ENCODE measurements at places on chromosomes 13 and 19.

DNA sequence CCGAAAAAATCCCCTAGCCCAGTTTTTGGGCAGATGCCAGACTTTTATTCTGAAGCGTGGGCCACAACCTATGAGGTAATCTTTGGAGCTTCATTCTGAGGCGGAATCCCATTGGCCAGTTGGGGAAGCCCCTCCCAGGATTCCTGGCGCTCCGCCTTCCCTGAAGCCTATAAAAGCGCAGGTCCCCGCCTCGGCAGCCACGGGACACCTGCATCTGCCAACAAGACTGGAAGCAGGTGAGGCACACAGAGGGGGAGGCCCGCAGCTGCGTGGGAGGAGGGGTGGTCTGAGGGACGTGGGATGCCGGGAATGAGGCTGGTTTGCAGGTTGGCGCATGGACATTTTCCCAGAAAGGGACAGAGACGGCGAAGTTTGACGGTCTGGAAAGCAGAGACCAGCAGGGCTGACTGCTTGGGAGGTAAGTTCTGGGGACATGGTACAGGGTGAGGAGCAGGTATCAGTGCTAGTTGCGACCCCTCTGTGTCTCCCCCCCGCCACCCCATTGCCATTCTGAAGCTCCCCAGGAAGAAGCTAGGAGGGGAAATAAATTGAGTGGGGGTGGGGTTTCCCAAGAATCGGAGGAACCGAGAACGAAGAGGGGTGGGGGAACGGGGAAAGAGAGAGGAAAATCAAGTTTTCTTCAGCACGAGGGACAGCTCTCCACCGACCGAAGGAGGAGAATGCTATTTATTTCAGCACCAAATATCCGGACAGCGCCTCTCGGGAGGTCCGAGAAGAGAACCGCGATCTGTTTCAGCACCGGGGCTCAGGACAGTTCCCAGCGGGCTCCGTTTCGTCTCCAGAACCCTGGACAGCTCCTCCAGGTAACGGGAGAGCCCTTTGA lies 22.4 kb upstream of the FEM1A start:
- peak; percentile 70 for DNase-seq

DNA sequence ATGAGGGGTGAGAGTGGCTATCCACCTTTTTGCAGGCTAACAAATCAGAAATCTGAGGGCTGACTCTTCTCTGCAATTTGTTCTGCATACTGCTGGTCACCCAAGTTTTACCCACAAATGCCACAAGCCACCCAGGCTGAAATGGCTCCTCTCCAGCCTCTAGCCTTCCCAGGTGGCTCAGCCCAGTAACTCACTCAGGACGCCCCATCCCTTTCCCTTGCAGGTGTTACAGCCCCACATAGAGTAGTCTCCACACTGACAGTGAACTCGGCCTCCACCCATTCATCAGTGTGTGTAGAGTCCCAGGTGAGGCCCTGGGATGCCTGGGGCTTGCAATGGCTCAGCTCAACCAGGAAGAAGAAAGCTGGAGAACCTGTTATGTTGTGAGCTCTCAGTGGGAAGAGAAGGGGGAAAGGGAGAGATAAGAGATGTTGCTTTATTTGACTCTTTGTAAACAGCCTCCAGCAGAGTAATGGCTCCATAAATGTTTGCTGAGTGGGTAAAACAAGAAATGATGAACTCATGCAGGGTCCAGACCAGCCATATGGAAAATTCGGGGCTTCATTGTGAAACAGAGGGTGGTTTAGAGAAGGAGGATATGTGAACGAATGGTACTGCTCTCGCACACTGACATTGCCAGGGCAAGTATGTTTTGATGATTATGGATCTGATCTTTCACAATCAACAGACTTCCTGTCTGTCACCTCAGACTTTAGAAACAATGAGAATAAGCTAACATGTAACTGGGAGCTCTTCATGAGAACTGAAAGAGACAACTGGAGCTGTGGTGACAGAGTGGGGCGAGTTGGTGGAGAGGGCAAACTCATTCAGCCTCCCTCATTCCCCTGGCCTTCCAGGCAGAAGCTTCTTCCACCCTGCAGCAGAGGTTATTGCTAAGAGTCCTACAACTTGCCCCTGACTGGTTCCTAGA lies 74.2 kb upstream of the RFC3 start:
- no peak for DNase-seq

DNA sequence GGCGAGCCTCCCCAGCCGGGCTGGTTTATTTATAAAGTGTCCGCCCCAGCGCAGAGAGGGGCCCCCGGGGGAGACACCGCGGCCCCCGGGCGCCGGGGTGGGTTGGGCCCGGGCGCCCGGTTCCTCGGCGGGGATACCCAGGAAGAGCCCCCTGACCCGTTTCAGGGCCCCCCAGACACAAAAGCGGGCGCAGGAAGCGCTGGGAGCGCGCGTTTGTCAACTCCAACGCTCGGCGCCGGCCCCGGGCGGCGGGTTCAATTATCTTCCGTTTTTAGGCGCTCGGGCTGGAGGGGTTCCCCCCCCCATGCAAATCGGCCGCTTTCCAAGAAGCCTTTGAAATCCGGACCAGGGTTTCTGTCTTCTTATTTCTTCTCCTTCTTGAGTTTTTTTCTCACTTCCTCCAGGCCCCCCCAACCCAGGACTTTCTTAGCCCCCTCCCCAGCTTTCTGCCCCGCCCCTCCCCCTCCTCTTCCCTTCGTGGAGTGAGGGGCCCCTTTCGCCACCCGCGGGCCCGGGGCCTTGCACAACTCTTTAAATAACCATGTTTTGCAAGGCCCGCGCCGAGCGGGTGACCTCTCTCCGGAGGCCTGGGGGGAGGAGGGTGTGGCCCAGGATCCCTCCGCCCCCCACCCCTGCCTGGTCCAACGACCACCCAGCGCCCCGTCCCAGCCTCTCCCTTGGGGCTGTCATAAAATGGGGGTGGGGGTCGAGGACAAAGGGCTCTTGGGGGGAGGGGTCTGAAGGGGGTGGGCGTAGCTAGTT lies 935 bp downstream of the ARID3A start:
- peak; percentile 62 for DNase-seq

DNA sequence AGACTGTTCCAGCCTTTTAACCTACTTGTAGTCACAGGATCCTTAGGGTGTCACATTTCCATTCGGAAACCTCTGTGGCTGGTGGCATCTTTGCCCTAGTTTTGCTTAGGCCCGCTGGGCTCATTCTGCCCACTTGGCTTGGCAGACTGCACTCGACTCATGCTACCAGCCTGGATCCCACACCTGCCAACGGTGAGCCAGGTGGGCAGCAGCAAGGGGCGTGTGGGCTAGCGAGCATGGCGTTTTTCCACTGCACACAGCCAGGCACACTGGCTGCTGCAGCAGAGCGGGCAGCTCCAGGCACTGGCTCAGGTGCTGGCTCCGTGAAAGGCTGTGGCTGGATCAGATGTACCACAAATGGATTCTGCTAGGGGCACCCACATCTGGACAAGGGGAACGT lies 838.2 kb downstream of the SLITRK6 start:
- no peak for DNase-seq

- no peak for DNase-seq
Observed at GRCh38 chr13:27919659-27919933, 204 bp upstream of the PDX1 start.

DNA sequence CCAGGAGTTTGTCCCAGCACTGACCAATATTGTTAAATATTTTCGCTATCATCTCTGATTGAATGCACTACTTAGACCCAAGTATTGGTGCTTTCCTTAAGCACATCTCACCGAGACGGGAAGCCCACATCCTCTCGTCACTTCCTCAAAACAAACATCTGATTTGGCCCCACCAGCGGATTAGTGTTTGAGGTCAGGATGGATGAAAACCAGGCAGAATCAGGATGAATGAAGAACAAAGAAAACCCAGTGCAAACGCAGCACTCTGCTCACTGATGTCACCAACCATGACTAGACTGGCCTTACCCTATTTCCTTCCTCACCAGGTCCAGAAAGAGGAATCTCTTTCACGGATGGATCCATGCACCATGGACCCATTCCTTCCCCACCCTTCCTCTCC lies 6.0 kb downstream of the PLAUR start:
- DNase-seq, result no peak

- DNase-seq, result no peak
Observed at GRCh38 chr19:47390533-47391488, 28.5 kb downstream of the MEIS3 start.

DNA sequence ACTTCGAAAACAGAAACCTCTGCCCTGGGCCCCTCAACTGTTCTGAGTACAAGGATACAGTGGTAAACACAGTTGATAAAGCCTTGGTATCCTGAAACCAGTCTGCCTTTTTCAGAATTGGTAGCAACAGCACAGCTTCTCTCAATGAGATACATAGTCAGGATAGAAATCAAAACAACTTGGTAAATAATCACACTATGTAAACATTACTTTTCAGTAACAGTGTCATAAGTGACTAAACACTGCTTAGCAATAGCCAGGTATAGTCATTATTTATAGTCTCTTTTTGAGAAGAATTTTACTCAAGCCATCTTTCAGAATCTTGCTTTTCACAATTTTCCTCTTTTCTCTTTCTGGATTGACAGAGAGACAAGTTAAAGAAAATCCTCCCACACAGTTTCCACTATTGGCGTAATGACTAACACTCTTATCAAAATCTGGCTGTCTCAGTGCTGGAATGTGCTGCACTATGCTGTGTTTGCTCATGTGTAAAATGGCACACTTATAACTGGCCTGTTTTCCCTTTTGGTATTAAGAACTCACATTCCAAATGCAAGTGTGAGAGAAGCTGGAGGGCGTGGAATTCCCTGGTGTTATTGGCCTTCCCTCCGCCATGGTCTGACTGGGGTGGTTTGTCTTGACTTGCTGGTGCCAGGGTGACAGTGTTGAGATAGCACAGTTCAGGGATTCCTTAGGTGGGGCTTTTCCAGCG lies 368.8 kb downstream of the TDRD3 start:
- no peak for DNase-seq

GRCh38 chr19:6269101-6269886 lies 10.5 kb downstream of the MLLT1 start:
- DNase-seq, result no peak

- no peak for DNase-seq
Observed at GRCh38 chr13:98405690-98406344, 171.1 kb downstream of the STK24 start.

GRCh38 chr13:75587679-75588078 lies 38.1 kb downstream of the UCHL3 start:
- DNase-seq, result no peak

GRCh38 chr13:77729502-77730221 lies 32.2 kb downstream of the SLAIN1 start:
- DNase-seq, result no peak

DNA sequence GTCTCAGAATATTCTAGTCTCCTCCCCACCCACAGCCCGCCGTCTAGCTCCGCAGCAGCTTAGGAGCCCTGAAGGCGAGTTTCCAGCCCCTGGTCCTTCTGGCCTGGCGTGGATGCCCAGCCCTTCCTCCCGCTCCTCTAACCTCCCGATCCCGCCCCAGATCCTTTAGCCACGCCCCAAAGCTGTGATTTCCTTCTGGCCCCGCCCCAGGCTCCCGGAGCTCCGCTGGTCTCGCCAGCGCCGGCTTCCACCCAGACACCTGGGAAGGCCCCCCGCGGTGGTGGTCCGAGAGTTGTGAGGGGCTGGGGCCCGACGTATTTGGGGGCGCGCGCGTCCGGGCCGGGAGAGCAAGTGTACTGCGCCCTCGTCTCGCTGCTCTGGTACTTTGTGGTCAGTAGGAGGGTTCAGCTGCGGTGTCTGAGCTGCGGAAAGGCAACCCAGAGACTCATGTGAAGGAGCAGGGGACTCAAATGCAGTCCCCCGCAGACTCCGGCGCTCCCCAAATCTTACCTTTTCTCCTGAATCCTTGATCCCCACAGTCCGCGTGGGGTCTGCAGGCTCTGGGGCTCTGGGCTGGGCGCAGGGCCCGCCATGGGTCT lies at the start of gene CGB7:
Gene CGB7 (minus strand): TSS at position 114 of the 599 bp plus-strand sequence. CDS start 2,374 bp downstream, outside the sequence.
- DNase-seq, result peak; percentile 82

DNA sequence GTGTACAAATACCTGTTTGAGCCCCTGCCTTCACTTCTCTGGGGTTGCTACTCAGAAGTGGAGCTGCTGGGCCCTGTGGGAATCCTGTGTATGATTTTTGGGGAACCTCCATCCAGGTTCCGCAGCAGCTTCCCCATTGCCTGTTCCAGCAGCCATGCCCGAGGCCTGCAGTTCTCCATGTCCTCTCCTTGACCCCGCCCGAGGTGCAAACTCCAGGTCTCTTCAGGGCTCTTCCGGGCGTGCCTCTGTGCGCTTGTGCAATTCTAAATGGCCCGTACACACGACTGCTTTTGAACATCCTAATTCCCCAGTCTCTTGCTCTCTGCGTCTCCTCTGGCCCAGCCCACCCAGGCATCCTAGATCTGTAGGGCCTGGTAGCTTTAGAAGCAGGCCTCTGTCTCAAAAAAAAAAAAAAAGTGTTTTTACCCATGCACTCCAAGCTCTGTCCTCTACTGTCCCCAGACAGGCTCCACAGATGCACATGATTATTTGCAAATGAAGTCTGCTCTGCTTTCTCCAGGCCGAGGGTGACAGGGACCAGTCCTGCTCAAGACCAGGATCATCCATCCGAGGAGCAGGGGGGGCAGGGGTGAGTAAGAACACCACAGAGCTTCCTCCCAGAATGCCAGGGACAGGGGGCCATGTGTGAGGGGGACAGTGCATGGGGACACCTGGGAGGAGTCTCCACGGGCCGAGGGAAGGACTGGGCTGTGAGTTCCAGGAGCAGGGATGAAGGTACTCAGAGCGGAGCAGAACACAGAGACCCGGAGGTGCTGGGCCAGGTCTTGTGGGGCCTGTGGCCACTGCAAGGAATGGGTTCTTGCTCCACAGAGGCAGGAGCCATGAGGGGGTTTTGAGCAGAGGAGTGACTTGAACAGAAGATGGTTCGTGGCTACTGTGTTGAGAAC lies 51.7 kb downstream of the SLC7A9 start:
- DNase-seq, result no peak

- DNase-seq, result no peak
Observed at GRCh38 chr19:37738371-37738770, 18.8 kb upstream of the ZNF607 start.

GRCh38 chr13:30025351-30025750 lies 174.9 kb upstream of the UBL3 start:
- DNase-seq, result no peak

- peak; percentile 18 for DNase-seq
Observed at GRCh38 chr19:5580161-5580571, 12.4 kb upstream of the TINCR start.

DNA sequence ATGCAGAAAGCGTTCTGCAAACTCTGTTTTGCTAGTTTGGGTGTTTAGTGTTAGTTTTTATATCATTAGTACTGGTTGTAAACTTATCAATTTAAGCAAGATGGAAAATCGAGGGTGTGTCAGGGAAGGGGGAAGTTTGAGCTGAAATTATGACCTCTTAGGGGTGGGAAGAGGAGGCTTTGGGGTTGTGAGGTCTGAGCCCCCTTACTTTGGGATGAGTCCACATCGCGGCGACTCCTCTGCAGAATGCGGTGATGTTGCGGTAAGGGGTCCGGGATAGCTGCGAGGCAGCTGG lies 743 bp upstream of the NDUFS7 start:
- no peak for DNase-seq

- DNase-seq, result no peak
Observed at GRCh38 chr13:104099750-104100149, 1033.5 kb upstream of the SLC10A2 start.

GRCh38 chr19:50512112-50512998 lies 1.4 kb downstream of the ASPDH start:
- DNase-seq, result no peak
